ENCODE measurements at places on chromosomes 3 and 15.
A peak's percentile ranks its signal among the peaks of the same experiment; 100 is the strongest.

GRCh38 chr3:18018491-18019160, 276.2 kb upstream of the TBC1D5 start:
- peak; percentile 16 for DNase-seq

DNA sequence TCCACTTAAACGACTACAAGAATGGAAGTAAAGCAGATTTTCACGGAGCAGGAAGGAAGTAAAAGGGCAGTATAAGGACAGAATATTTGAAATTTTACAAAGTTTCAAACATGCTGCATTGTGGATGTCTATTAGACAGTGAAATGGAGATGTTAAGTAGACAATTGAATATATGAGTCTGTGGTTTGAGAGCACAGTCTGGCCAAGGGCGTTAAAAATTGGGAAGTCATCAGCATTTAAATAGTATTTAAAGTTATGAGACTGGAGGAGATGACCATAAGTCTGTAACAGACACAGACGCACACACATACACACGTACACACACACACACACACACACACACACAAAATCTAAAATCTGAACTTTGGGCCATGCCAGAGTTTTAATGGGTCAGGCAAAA, 935.9 kb downstream of the EPHA3 start:
- DNase-seq: no peak

DNA sequence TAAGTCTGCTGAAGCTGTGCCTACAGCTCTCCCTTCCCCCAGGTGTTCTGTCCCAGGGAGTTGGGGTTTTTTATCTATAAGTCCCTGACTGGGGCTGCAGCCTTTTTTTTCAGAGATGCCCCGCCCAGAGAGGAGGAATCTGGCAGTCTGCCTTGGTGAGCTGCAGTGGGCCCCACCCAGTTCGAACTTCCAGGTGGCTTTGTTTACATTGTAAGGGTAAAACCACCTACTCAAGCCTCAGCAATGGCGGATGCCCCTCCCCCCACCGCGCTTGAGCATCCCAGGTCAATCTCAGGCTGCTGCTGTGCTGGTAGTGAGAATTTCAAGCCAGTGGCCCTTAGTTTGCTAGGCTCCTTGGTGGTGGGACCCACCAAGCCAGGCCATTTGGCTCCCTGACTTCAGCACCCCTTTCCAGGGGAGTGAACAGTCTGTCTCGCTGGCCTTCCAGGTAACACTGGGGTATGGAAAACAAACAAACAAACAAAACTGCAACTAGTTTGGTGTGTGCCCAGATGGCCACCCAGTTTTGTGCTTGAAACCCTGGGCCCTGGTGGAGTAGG, 189.4 kb downstream of the MFSD1 start:
- no peak for DNase-seq

DNA sequence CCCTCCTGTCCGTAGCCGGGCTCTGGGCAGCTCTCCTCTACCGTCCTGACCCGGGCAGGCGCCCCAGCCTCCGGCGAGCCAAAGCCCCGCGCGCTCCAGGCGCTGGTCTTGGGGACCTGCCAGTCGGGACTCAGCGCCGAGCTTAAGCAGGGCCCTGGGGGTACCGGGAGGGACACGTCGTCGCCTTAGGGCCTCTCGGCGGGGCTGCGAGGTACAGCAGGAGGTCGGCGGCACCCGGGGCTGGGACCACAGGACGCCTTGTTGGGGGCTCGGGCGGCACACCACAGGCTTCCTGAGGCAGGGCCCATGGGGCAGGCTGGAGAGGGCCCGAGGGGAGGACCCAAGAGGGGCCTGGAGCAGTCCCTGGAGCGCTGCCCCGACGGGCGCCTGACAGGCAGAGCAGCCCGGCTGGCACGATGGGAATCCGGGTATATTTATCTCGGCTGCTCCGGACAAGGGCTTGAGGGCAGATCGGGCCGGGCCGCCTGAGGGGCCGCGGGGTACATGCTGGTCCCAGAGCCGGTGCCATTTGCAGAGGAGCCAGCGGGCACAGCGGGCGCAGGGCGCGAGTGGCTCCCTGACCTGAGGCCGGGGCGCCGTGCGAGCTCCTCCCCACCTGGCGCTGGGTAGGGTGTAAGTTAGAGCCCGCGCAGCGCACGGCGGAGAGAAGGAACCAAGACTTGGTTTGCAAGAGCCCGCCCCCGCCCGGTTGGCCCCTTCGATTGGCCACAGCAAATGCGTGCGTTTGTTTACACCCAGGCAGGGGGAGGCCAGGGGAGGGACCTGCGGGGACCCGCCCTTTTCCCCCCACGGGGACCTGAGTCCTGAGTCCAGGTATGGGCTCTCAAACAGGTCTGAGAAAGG, 574 bp downstream of the SLC38A3 start:
- DNase-seq: no peak

GRCh38 chr15:47399100-47399499, 318.2 kb upstream of the SEMA6D start:
- no peak for DNase-seq

All from fibroblast of upper back skin (primary cell).